Activated T-helper 1 cell treated with Interleukin-2 at 50 U/mL for 16 hours (primary cell): ENCODE measurements at places on chromosomes 6 and 20.

GRCh38 chr6:159168536-159169192 is 536 bp upstream of the FNDC1 start:
- no peak for DNase-seq

- no peak for DNase-seq
These were observed 300.9 kb downstream of the PREX1 start for GRCh38 chr20:48526936-48527335.

DNA sequence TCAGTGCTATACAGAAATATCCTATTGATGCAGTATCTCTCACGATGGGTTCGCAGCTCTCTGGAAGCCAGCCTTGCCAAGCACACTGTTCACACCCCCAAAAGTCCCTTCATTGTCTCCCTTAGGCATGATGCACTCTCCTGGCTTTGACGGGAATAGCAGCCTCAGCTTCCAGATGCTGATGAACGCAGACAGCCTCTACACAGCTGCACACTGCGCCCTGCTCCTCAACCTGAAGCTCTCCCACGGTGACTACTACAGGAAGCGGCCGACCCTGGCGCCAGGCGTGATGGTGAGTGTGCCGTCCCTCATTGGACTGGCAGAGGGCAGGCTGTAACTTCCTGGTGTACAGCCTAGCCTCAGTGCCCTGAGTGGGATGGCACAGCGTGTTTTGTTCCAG is 60.0 kb upstream of the PBOV1 start:
- no peak for DNase-seq

DNA sequence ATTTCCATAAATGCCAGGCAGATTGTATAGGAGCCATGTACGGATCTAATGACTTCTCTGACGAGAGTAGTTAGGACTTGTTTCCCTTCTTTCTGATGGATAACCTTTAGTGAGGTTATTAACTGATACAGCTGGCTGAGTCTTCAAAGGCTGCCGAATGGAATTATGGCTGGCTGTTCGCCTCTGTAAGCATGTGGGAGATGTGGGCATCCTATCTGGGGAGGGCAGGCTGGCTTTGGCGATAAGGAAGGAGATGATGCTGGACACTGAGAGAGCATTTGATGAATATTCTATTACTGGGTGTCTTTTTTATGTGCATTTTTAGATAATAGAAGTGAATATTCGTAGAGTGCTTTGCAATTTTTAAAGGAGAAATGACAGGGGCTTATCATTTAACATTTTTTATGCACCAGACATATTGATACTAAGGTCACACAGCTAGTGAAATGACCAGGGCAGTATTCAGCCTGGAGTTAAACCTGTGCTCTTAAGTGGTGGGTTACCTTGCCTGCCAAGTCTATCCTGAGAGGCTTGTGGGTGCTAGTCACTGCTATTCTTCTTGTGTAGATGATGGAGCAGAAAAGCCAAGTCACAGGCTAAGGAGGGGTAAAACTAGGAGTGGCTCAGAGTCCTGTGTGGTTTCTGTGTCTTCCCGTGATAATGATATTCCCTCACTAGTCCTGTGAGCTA is 3.1 kb downstream of the PBOV1 start:
- no peak for DNase-seq

DNA sequence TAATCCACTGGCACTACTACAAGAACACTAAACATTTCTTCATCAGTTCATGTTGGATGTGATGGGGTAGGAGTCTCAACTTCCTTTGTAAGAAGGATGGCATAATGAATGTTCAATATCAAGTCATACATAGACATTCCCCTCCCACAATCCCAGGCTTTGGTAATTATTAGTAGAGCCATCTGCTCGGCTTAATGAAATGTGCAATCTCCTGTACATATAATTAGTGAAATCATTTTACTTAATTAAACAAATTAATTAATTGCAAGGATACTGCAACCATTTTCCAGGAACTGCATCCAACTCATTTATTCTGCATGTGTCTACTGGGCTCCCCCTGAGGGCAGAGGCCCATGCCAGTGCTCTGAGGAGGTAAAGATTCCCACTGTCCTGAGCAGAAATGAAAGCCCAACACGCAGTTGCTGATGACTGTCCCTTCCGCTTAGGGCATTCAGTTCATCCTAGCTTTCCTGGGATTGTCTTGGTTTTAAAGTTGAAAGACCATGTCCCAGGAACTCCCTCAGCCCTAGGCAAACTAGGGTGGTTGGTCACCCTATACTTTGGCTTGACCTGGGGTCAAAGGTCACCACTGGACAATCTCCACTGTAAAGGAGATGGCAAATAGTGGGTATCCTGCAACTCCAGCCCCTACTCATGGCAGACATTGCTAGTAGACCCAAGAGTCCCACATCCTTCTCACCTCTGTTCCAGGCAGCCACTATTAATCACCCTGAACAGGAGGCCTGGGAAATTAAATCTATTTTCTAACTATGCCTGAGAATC is 109.8 kb downstream of the TRERF1 start:
- DNase-seq = no peak

- no peak for DNase-seq
These were observed 327.0 kb downstream of the BMP2 start for GRCh38 chr20:7094438-7094997.

GRCh38 chr20:44068316-44069201 is 118.4 kb downstream of the JPH2 start:
- DNase-seq = no peak

GRCh38 chr6:15673666-15674065 is 10.8 kb upstream of the DTNBP1 start:
- no peak for DNase-seq

DNA sequence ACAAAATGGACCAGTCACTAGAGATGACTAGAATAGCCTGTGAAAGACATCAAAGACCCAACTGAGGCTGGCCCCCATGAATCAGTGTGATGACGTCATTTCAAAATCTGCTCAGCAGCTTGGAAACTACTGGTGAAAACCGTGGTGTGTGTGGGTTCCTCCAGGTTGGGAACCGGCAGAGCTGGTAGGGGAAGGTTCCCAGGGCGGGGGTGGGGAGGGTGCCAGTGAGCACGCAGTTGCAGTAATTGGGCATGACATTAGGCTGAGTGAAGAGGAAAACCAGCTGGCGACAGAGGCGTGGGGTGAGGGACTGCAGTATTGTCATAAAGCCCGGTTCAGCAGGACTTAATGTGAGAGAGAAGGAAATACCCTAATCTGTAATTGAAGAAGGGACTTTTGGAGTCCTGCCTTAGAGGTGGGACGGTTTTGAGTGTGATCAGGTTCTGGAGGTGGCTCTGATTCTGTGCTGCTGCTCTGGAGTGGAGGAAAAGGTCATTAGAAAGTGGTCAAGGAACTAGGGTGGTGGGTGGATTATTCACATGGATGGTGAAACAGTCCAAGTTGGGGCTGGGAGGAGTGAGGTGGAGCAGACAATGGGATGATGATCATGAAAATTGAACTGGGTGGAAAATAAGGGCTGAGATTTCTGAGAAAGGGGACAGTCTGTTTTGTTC is 52.0 kb upstream of the MTHFD1L start:
- DNase-seq = no peak

GRCh38 chr6:134502614-134503549 is 185.0 kb upstream of the SGK1 start:
- no peak for DNase-seq

DNA sequence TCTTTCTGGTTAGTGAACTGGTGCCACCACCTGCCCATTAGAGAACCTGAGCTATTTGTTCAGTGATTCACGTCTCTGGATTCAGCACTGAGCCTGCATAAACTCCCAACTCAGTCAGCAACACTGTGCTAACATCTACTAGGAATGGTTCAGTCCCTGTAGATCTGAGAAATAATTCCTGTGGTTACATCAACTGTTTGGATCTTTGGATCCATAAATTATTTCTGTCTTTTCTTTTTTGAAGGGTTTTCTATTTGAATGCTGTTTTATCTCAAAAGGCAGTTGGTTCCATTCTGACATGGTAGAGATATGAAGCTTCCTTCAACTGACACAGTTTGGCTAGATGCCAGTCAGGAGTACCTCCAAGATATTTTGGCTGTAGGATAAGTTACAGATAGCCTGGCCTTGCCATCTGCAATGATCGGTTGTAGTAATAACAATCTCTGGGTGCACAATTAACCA is 125.9 kb downstream of the TRMT11 start:
- no peak for DNase-seq

- no peak for DNase-seq
These were observed 3.3 kb downstream of the RAB22A start for GRCh38 chr20:58312836-58313235.

GRCh38 chr20:34891166-34892062 is 15.0 kb downstream of the ACSS2 start:
- no peak for DNase-seq

- DNase-seq = no peak
These were observed 227.1 kb downstream of the ANKRD60 start for GRCh38 chr20:58001381-58001780.

- DNase-seq = no peak
These were observed 17.0 kb downstream of the CRISP1 start for GRCh38 chr6:49849213-49849907.

- DNase-seq = no peak
These were observed 14.7 kb downstream of the DPPA5 start for GRCh38 chr6:73339340-73339739.

DNA sequence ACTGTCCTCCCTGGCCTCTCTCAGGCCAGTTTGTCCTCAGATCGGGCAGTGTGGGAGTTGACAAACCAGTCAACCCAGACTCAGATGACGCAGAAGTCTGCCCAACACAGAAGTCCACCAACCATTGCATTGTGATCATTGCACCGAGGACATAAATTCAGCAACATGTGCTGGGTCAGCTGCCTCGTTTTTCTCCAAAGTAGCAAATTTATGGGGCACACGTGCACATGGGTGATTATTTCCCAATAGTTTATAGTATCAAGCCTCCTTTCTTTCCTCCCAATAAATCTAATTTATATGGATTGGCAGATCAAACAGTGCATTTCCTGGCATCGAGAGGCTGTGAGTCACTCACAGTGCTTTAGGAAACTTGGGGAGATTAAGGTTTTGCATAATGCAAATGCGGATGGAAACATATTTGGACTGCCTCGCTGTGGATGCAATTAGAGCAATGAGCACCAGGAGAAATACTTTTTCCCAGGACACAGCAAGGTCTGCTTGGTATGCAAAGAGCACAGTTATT is 413.7 kb upstream of the SULF2 start:
- no peak for DNase-seq

DNA sequence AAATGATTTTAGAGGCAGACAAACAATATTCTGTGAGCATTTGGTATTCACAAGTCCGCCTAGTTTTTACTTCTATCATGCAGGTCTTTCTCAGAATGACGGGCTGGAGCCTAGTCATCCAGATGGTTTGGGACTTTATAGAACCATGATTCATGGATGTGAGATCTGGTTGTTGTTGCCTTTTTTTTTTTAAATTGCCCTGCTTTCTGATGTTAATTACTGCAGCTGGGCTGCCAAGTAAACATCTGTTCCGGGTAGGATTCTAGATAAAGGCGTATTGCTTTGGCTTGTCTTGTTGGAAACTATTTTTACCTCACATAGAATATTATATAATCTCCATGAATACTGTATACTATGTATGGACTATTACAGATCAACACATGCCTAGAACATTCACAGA is 58.1 kb downstream of the RNF217 start:
- no peak for DNase-seq
